ENCODE measurements at places on chromosomes 2 and 18. TPM values are rescaled to one million over a fixed set of nuclear protein-coding genes. Genes with fewer than 3 reads are reported as not detected.

- no peak overlapping the region for H3K4me3 ChIP-seq
- H3K27me3 ChIP-seq, result peaks cover 18% of the 10 kb centered on the region
- H3K36me3 ChIP-seq, result no peaks in the 10 kb centered on the region
- peaks cover 14% of the 10 kb centered on the region for H3K4me1 ChIP-seq
These were observed 163.2 kb upstream of the TWIST2 start for GRCh38 chr2:238684362-238685326.

GRCh38 chr2:148888003-148888501 lies 13.0 kb downstream of the KIF5C start:
- no peak overlapping the region for H3K27ac ChIP-seq
- peaks cover 45% of the 10 kb centered on the region for H3K27me3 ChIP-seq
- no peak for DNase-seq
- peaks cover 3% of the 10 kb centered on the region for H3K4me1 ChIP-seq

- DNase-seq, result no peak
- no peak overlapping the region for H3K4me3 ChIP-seq
- H3K4me1 ChIP-seq, result peaks cover 2% of the 10 kb centered on the region
- peaks cover 19% of the 10 kb centered on the region for H3K27me3 ChIP-seq
- H3K36me3 ChIP-seq, result no peaks in the 10 kb centered on the region
- H3K27ac ChIP-seq, result no peak overlapping the region
These were observed 4.7 kb downstream of the HMSD start for GRCh38 chr18:63953811-63954210.

C18orf32 gene
- total RNA-seq, result 16.6 TPM

DNA sequence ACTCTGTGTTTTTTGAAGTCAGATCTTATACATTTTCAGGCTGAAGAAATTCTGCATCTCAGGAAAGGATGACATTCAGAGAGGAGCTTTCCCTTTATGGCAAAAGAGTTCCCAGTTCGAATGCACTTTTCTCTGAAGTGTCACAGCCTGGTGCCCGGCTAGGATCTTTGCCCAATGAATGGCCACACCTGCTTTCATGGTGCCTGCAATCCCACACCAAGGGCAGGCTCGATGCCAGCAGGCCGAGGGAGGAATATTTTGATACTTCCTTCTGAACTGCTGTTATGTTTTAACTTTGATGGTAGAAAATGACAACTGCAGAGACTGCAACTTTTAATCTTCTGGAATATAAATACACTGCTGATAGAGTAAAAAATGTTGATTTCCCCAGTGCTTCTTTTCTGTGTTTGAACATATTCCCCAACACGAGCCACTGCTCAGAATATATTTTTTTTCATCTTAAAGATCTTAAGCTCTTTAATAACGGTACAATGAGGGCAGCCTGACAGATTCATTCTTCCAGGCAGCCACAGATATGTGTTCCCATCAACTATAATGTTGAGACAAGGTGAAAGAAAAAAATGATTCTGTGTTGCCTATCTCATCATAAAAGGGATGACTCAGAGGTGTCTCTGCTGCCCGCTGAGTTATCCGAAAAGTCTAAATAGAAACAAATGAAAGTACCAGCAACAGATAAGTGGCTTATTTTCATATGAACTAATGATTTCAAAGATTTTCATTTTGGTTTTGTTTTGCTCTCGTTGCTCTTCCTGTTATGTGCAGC lies 848.5 kb downstream of the DCDC2C start:
- DNase-seq, result no peak
- no peaks in the 10 kb centered on the region for H3K4me1 ChIP-seq
- H3K4me3 ChIP-seq, result no peak overlapping the region

SLC5A7 gene
- not detected for total RNA-seq

C2orf72 gene
- not detected for total RNA-seq

THSD7B gene
- under 0.01 TPM for total RNA-seq

GRCh38 chr2:23376972-23377371 lies 8.0 kb upstream of the KLHL29 start:
- peaks cover 12% of the 10 kb centered on the region for H3K4me1 ChIP-seq
- no peak overlapping the region for H3K4me3 ChIP-seq
- peaks cover 14% of the 10 kb centered on the region for H3K27me3 ChIP-seq

GRCh38 chr2:240112914-240113690 lies 23.0 kb downstream of the COPS9 start:
- no peak overlapping the region for H3K4me3 ChIP-seq
- no peak for DNase-seq
- peaks cover 6% of the 10 kb centered on the region for H3K27me3 ChIP-seq
- no peaks in the 10 kb centered on the region for H3K4me1 ChIP-seq
- H3K27ac ChIP-seq, result no peak overlapping the region

DNA sequence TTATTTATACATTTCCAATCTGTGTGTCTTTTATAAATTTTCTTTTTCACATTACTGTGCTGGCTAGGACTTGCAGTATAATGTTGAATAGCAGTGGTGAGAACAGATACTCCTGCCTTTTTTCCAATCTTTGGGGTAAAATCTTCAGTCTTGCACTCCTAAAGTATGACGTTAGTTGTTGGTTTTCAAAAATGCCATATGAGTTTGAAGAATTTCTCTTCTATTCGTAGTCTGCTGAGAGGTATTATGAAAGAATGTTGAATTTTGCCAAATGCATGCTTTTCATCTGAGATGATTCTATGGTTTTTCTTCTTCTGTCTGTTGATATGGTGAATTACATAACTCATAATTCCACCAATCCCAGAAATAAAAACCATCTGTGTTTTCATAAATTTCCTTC lies 335.3 kb upstream of the CHST9 start:
- no peaks in the 10 kb centered on the region for H3K36me3 ChIP-seq
- H3K4me3 ChIP-seq, result no peak overlapping the region
- H3K27ac ChIP-seq, result no peak overlapping the region
- no peaks in the 10 kb centered on the region for H3K27me3 ChIP-seq

HOXD11 gene
- total RNA-seq, result not detected

TBR1 gene
- not detected for total RNA-seq

REG3G gene
- total RNA-seq, result not detected

All from osteoblast (primary cell).